ENCODE measurements at places on chromosomes 13 and 19.

- peak; percentile 35 for DNase-seq
These were observed 21.7 kb downstream of the CEACAM21 start for GRCh38 chr19:41597600-41598041.

DNA sequence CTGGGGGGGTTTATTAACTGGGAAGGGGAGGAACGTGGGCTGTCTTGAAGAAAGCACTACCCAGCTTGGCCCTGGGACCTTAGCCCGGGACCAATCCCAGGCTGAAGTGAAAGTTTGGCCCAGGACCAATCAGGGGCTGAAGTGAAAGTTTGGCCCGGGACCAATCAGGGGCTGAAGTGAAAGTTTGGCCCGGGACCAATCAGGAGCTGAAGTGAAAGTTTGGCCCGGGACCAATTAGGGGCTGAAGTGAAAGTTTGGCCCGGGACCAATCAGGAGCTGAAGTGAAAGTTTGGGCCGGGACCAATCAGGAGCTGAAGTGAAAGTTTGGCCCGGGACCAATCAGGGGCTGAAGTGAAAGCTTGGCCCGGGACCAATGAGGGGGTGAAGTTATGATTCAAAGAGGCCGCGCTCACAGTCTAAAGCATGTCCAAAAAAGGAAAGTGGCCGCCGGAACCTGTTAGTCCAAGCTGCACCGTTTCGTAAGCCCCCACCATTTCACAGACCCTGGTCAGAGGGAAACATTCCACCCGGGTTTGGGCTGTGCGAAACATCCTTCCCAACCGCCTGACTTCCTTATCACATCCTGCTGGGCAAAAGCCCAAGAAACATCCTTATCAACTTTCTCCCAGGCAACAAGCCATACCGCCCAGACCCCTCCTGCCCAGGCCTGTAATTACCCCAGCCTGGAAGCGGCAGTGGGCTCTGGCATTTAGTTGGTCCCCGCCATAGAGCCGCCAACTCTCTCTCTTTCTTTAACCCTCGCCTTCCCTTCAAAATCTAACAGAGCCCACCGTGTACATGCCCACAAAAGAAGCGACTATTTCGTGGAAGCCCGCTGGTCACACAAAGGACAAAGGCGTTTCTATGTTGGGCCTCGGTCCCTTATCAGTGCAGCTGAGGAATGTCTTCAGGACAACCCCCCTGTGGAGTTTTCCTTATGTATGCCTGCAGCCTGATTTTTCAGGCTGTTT, 1.1 kb downstream of the ZNF850 start:
- DNase-seq = peak; percentile 90

GRCh38 chr19:41706741-41707501, 1.5 kb upstream of the CEACAM5 start:
- DNase-seq = peak; percentile 13

- DNase-seq = peak; percentile 18
These were observed 81.4 kb downstream of the IRS2 start for GRCh38 chr13:109704771-109705635.

DNA sequence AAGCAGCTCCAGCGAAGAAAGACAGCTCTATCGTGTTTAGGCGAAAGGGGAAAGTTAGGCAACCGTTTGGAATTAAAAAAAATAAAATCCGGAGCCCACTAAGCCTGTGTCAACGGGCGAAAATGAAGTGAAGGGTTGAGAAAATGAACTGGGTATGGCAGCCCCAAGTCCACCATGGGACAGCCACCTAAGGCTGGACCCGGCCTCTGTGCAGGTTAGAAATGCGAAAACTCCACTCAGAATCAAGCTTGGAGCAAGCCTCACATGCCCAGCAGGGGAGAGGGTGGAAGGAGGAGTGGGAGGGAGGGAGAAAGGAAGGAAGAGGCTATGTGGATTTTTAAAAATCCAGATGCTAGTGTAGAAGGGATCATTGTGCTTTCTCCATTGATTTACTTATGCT, 101.2 kb downstream of the IRS2 start:
- DNase-seq = no peak

GRCh38 chr19:18589380-18590272, 1.0 kb downstream of the REX1BD start:
- peak; percentile 63 for DNase-seq

Measured in right lung (tissue), 10 donors.